ENCODE measurements at places on chromosomes 2 and 18. TPM values are rescaled to one million over a fixed set of nuclear protein-coding genes. Genes with fewer than 3 reads are reported as not detected.

DNA sequence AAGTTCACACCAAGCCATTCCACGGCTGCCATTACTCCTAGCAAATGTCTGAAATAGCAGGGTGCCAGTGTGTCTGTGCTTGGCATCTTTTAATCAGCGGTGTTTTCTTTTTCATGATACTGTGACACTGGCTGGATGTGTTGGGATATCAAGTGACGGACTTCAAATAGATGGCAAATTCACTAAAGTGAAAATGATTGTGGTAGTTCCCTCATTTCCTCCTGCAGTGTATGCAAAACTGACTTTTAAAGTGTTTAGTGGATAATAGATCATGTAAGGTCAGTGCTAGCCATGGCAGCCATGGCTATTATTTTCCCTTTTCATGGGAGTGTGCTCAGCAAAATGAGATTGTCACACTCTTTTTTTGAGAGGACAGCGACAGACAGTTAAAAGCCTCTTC lies 261.5 kb upstream of the SIX3 start:
- no peak for DNase-seq

- no peak for DNase-seq
These were observed 251.7 kb downstream of the TSN start for GRCh38 chr2:122007126-122007525.

The COQ10B gene
- 16.0 TPM for polyA plus RNA-seq

The SLC9A2 gene
- polyA plus RNA-seq, result not detected

GRCh38 chr2:20440001-20440560 lies 6.8 kb upstream of the RHOB start:
- DNase-seq, result no peak

The DUSP19 gene
- 3.4 TPM for polyA plus RNA-seq

DNA sequence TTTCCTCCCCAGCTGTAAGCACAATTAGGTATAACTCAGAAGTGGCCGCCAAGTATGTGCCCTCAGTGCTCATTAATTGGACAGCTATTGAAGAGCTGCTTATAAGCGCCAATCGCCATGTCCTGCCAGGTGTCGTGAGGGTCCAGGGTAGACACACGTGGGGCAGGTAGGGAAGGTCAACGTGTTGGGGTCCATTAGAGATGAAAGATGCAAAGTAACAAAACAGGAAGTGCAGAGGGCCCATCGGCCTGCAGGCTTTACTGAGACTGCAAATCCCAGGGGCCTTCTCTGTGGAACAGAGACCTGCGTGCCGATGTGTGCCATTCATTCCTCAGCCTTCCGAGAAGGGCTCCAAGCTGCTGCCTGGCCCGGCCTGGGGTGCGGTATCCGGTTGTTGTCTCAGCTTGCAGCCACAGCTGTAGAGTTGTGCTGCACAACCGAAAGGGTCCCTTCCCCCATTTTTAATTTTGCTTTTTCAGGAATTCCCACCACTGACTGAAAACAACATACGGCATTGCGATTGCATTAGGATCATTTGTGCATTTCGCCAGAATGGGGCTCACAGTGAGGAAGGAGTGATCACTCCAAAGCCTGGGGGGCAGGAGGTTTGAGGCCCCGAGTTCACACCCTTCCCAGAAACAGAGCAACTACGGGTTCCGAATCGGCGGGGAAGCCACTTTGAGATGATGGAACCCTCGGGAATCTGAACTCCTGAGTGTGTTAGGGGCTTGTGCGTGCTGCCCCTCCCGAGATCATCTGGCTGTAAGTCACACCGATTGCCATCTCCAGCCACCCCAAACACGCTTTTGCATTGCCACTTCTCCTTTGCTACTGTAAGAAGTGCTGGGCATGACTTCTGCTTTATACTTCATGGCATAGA lies 94.3 kb downstream of the TSHZ1 start:
- DNase-seq, result no peak

- DNase-seq, result no peak
These were observed 38.8 kb downstream of the DNER start for GRCh38 chr2:229675569-229675968.

The CD8B2 gene
- not detected for polyA plus RNA-seq

The NPC1 gene
- 26.4 TPM for polyA plus RNA-seq

The INHBB gene
- polyA plus RNA-seq, result 4.8 TPM

GRCh38 chr2:120952318-120952717 lies 216.7 kb downstream of the GLI2 start:
- no peak for DNase-seq

The ATRAID gene
- 199 TPM for polyA plus RNA-seq

GRCh38 chr2:18648161-18648560 lies 58.8 kb upstream of the NT5C1B start:
- DNase-seq, result no peak

GRCh38 chr18:69763002-69763401 lies 184.7 kb downstream of the CD226 start:
- no peak for DNase-seq

DNA sequence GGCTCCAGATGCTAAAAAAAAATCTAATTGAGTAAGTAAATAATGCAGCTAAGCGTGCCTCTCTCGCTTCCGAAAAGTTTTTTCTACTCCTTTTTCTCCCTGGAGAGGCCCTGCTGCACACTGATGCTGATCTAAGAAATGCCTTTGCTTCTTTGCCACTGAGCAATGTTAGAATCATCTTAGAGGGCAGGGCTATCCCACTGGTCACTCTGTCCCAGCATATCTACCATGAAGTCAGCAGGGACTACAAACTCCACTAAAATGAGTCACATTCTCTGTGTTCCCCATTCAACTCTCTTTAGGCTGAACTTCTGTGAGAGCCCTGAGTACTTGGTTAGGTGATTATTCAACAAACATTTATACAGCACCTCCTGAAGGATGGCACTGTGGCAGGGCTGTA lies 127.6 kb upstream of the LYPD1 start:
- DNase-seq, result no peak

DNA sequence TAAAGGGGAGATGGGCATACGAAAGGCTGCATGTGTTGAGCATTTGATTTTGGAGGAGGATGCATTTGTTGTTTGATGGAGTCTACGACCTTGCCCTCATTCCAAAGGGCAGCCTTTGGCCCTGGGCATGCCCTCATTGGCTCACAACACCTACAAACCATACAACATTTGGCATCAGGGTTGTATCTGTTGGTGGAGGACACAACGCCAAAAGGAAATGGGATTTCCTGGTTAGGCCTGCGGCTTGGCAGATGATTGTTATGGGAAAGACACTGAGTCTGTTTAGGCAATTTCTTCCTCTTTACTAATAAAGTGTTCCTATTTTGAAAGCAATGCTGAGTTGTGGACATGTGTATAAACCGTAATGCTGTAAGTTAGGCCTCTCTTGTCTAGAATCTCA lies 246.9 kb downstream of the LDLRAD4 start:
- no peak for DNase-seq

The LINC00305 gene
- polyA plus RNA-seq, result not detected

- no peak for DNase-seq
These were observed 58.8 kb upstream of the CDC42EP3 start for GRCh38 chr2:37730037-37730818.

DNA sequence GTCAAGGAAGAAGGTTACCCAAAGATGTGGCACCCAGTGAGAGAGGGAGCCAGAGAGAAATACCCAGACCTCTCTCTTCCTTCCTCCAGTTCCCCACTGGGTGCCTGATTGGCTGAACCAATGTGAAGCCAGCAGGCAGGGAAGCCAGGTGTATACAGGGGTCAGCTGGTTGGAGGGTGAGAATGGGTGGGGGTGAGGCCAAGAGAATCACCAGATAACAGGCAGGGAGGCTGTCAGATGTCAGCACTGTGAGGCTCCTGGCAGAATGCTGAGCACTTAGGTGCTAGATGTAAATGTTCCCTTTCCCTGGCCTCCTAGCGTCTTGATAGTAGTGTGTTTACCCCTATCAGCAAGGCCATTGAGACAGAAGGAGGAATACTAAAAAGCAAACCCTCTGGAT lies 104.0 kb upstream of the MGAT5 start:
- no peak for DNase-seq

GRCh38 chr2:197904446-197904845 lies 100.1 kb downstream of the PLCL1 start:
- DNase-seq, result no peak

The MOB4 gene
- 25.8 TPM for polyA plus RNA-seq

DNA sequence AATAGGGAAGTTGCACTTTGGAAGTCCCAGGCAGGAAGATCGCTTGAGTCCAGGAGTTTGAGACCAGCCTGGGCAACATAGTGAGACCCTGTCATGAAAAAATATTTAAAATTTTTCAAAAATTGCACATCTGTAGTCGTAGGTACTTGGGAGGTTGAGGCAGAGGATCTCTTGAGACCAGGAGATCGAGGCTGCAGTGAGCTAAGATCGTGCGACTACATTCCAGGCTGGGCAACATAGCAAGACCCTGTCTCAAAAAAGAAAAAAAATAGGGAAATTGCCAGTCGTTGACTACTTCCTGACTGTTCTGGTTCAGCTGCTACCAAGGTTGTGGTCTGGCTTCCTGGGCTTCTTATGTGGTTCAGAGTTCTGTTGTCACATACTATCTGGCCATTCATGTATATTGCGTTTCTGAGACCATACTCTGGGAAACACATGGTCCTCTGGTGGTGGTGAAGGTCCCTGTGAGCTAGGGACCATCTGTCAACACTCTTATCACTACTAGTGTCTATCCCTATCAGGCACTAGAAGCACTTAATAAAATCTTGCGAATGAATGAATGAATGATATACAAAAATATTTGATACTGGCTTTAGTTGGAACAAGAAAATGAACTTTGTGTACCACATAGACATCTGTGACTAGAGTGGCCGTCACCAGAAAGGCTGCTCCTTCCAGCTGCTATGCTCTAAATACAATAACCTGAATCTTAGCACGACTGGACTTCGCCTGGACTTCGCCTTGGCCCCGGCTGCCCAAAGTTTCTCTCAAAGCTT lies 861 bp upstream of the KLHL23 start:
- DNase-seq, result no peak

DNA sequence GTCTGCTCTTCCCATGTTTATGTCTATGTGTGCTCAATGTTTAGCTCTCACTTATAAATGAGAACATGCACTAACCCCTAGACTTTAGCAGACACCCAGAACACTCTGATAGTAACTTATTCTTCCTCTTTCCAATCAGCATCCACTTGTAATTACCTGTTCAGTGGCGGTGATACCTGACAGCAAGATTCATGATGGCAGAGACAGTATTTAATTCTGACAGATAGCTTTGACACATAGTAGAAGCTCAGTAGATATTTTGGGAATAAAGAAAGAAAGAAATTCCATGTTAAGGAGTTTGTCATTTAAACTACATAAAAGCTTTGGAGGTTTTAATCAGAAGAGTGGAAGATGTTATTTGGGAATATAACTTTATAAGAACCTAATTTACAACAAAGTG lies 171.3 kb downstream of the CDH7 start:
- no peak for DNase-seq

The ASB18 gene
- polyA plus RNA-seq, result not detected

DNA sequence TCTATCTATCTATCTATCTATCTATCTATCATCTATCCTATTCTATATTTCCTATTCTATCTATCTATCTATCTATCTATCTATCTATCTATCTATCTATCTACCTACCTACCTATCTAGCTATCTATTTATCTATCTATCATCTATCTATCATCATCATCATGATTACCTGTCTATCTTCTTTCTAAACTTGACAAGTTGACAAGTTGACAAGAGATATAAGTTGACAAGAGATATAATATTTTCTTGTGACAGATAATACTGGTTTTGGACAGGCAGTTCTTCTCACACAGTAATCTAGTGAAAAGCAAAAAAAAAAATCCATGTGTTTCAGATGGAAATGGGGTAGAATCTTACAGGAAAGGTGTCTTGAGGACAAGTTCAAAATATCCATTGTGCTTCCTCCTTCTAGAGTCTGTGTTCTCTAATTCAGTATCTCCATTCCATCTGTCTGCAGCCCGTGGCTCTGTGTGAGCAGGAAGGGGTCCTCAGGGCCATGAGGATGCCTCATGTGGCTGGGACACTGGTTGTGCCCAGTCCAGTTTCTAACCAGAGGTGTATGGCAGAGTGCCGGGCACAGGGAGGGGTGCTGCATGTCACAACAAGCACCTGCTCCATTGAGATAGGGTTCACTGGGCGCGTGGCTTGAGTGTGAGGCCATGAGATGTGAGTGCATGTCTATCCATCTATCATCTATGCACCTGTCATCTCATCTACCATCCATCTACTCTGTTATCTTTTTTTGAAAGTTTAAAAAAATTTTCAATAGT lies 212.4 kb upstream of the PXDN start:
- DNase-seq, result no peak

- DNase-seq, result no peak
These were observed 61.9 kb upstream of the ALPP start for GRCh38 chr2:232316461-232317330.

The NIF3L1 gene
- polyA plus RNA-seq, result 29.6 TPM

GRCh38 chr2:177075254-177075653 lies 137.3 kb upstream of the HNRNPA3 start:
- DNase-seq, result no peak

DNA sequence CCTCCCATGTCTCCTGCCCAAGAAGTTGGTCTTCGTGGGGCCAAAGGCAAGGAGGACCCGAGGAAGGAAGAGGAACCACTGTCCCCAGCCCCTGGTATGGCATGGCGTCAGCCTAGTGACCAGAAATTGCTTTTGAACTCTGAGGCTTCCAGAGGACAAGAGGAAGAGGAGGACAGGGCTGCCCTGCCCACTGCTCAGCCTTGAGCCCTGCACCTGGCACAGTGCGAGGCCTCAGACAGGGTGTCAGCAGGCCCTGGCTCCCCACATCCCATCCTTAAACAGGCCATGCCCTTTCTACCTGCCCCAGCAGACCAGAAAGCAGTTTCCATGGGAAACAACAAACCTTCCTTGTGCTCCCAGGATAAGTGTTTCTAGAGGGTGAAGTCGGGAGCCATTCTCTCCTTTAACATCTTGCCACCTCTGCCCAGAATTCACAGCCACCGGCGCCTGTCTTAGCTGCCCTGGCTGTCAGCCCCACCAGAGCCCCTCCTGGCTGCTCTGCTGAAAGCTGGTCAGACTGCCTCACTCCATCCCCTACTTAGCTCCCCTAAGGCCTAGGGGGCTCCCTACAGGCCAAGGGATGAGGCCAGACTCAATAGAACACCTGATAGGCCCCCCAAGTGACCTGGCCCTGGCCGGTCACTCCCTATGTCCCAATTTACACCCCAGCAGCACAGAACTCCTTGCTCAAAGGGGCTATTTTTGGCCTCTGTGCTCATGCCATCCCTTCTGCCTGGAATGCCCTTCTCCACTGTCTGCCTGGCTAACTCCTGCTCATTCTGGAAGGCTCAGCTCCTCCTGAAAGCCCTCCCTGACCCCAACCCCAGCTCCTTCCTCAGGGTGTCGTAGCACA lies 20.6 kb downstream of the ATOH8 start:
- DNase-seq, result no peak

The ORC2 gene
- 20.5 TPM for polyA plus RNA-seq

GRCh38 chr2:157506586-157506985 lies 62.7 kb upstream of the CYTIP start:
- DNase-seq, result no peak

The STPG4 gene
- polyA plus RNA-seq, result 0.17 TPM

DNA sequence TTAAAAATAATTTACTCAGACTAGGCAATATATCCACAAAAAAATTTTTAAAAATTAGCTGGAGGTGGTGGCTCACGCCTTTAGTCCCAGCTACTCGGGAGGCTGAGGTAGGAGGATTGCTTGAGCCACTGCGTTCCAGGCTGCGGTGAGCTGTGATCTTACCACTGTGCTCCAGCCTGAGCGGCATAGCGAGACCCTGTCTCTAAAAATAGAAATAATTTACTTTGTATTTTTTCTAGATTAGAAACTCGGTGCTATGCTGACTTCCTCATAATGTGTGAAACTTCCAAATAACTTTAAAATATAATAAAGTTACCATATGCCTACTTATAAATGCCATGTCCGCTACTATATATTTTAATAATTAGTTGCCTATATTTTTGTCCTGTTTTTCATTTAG lies 6.7 kb downstream of the PPIG start:
- no peak for DNase-seq

Measured in ovary (tissue), 10 donors.